ENCODE measurements at places on chromosomes 5 and 9.

DNA sequence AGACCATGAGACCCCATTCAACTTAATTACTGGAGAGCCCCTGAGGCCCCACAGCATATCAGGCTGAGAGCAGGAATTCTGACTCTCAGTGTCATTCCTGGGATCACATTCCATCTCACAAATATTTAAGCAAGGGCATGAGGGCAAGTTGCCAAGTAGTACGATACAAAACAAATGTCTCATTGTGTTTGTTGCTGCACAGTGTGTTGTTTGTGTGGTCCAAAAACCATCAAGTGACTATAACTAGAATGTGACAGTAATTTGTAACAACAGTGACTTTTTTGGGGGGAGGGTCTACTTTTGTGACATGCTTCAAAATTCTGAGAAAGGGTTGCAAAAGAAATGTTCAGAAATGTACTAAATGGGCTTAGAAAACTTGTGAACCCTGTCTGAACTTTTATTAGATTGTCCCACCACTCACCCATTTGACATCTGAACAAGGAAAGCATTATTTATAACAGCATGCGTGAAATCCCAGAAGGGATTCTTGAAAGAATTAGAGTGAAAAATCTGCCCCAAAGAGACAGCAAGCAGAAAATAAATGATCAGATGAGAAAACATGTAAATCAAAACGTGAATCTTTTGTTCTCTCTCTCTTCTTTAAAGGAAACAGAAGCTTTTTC, 347.0 kb downstream of the NTRK2 start:
- no peak for DNase-seq

- no peak for DNase-seq
Measured at GRCh38 chr5:153885141-153885540, 153.6 kb downstream of the FAM114A2 start.

- no peak for DNase-seq
Measured at GRCh38 chr5:176174345-176175025, 63.7 kb upstream of the SIMC1 start.

- no peak for DNase-seq
Measured at GRCh38 chr9:19050637-19051591, 1.7 kb downstream of the RRAGA start.

GRCh38 chr5:67094476-67095300, 101.9 kb downstream of the CD180 start:
- DNase-seq = peak; percentile 23

DNA sequence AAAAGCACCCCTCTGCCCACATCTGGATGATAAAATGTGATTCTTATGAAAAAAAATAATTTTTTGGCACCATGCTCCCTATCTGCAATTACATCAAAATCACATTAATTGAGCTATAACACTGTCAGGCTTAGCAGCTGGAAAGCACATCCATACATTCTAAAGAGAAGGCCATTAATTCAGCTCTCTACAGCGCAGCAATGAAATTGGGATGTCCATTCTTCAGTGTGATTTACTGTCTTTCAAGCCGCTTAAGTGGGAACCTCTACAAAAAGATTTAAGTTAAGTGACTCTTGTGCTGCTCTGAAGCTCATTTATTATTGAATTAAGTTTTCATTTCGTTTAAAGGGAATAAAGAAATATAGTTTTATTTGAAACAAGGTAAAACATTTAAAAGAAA, 171.3 kb downstream of the EBF1 start:
- DNase-seq = no peak

GRCh38 chr9:18023332-18023731, 444.5 kb downstream of the SH3GL2 start:
- no peak for DNase-seq

DNA sequence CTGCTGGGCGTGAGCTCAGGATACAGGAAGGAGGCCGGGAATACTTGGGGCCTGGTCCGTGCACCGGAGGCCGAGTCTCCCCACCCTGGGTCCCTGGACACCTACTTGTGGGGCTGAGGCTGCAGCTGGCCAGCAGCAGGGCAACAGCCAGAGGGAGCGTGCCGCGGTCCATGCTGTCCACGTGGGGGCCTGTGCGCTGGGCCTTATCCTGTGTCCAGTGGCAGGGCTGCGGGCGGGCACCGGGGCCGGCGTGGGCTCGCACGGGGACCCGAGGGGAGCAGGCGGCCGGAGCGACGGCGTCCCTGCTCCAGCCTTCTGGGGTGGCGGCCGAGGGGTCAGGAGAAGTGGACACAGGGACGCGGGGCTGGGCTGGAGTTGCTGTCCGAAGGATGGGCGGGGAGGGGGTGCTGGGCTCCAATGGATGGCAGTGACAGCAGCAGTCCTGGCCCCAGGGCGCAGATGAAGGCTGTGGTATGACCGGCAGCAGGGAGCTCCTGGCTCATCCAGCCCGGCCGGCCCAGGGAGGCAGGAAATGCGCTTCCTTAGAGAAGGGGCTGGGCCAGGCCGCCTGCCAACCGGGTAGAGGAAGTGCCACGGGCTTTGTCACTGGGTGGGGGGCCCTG, at the start of gene ENG:
Gene ENG (minus strand): TSS at position 475 of the 623 bp plus-strand sequence. CDS start 303 bp downstream, at position 172.
- peak; percentile 77 for DNase-seq

DNA sequence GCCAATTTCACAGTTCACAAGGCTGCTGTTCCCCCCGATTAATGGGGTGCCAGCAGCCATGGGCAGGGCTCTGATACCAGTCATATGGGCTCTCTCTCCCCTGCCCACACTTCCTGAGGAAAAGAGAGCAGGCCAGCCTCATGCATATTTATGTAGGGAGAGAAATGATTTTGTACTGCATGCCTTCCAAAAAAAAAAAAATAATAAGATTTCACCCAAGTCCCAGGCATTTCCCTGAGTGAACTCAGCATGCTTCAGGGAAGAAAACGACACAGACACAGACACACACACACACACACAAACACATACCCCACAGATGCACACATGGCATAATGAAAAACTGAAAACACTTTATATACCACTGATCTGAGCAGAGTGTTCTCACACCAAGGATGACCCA, 232.8 kb downstream of the ASTN2 start:
- no peak for DNase-seq

- DNase-seq = no peak
Measured at GRCh38 chr5:31866166-31866565, 227.2 kb downstream of the PDZD2 start.

- DNase-seq = no peak
Measured at GRCh38 chr5:124883681-124884080, 137.2 kb upstream of the ZNF608 start.

- DNase-seq = no peak
Measured at GRCh38 chr9:137021979-137022661, 5.9 kb downstream of the ABCA2 start.

DNA sequence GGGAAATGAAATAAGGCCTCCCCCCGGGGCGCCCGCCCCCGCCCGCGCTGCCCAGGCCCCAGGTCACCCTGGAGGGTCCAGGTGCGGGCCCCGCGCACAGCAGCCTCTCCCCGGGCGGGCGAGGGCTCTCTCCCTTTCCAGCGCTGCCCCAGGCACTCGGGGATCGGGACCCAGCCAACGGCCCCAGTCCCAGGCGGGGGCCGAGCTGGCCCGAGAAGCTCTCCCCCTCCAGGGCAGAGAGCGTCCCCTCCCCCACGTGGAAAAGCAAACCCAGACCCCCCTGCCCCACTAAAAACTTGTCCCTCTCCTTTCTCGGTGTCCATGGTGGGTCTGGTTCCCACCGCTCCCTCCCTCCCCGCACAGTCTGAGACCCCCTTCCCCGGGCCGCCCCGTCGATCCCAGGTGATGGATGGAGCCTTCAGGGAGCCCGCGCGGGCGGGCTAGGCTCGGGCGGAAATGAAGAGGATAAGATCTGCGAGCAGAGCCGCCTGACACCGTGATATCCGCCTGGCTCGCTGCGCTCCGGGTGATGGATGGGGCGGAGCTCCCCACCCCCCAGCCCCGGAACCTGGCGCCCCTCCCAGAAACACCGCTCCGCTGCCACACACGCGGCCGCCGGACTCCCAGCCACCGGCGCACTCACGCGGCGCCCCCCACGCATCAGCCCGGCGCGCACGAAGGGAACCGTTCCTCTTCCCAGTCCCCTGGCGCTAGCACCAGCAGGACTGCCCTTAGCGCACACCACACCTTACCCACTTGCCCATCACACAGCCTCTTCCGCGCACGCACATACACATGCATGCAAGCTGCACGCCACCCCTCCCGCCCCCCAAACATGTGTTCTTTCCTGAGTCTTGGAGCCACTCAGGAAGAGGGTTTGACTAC, 81.7 kb upstream of the ZBTB43 start:
- DNase-seq = peak; percentile 42

DNA sequence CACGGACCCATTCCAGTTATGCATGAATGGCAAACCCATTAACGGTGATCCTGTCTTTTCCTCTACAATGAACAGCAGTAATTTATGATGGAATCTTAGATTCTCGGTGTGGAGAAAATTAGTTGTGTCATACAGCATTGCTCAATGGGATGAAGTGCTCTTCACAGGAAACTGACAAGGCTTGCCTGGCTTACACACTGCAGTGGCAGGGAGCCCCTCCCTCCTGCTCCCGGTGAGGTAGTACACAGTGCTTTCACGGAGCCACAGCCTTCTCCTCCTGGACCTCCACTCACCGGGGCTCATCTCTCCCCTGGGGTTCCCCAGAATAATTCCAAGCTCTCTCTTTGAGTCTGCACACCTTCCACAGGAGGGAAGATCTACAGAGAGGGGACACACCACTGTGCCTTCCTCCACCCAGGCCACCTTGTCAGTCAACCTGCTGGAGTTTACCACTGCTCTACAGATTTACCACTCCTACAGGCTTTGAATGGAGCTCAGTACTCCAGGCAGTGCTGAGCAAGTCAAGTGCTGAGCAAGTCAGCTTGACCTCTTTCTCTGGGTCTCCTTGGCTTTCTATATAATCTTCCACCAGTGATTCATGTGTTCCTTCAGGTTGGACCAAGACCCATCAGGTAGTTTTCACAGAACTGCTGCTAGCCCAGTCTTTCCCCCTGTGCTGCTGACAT, 59.1 kb upstream of the TBC1D2 start:
- DNase-seq = no peak

DNA sequence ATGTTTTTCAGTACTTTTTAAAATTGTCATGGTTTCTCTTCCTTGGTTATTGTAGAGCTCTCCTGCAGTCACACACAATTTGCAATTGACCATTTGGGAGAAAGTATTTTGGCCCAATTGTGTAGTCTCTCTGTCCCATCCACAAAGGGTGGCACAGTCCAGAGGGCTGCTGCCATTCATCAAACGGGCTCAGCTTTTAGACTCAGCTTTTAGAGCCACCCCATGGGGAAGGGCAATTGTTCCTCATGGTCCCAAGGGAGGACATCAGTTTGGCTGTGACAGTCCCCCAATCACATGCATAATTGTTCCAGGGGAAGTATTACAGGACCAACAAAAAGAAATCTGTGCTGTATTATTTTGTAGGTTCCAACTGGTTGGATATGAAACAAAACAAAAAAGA, 207.6 kb downstream of the ZNF462 start:
- DNase-seq = no peak

DNA sequence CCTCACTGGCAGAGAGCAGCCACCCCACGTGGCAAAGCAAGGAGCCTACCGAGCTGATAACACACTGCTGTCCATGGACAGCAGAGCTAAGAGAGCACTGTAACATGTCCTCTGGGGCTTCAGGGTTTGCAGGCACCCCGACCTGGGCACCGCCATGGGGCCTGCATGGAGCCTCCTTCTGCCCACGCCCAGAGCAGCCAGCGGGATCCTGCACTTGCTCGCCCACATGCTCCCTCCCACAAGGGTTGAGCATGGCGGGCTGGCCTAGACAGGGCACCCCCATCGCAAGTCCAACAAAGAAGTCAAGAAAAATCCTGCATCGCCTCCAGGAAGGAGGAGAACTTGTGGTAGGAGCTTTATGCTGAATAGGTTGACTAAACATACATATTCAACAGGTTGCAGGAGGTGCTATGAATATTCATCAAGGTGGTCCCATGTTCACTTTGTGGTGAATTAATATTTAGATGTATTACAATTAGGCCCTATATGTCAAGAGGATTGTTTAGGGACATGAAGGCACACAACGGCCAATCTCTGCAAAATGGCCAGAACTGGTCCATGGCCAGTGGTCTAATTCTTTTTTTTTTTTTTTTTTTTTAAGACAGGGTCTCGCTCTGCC, 3.8 kb upstream of the MIGA2 start:
- DNase-seq = no peak

DNA sequence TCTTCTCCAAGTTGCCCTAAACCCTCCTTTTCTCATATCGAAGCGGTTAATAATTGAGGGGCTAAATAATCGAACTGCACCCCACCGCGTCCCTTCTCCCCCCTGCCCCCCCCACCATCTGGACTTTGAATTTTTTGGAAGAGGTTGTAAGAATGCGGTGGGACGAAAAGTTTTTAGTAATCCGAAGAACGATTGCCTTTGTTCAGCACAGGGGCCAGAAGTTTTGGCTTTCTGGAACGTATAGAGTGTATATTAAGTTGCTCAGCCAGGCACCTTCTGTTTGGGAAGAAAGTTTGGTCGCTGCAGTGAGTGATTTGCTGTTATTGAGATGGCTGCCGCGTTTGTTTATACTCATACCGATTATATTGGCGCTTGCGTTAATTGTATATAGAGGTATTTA, 518 bp downstream of the ERBIN start:
- DNase-seq = no peak

GRCh38 chr5:152372875-152373274, 32.2 kb downstream of the NMUR2 start:
- DNase-seq = no peak

DNA sequence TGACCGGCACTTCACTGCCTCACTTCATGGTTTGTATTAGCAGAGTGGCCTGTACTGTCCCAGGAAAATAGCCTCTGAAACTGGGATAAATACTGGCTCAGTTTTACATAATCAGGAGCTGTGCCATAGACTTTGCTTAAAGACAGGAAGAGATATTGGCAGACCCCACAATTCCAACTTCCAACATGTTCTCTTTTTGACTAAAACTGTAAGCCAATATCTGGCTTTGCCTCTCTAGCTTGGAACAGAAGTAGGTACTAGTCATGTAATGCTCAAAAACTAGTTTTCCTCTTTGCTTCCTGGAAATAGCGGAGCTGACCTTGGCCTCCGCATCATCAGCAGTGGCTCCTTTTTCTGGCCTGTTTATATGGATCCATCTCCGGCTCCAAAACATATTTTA, 276.9 kb downstream of the CDH9 start:
- DNase-seq = no peak

DNA sequence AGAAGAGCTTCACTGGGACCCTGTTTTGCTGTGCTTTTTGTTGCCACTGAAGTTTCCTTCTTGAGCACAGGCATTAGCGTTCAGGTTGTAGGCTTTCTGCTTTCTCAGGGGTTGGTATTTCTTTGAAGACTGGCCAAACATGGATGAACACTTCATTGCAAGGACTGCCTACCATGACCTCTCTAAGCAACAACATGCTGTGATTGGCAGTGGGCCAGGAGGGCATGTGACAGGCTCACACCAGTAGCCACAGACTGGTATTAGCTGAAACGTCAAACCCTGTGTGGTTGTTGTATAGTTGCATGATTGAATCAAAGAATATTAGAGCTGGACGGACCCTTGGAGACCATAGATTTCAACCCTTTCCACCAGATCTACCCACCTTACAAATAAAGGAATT, 20.0 kb upstream of the MLANA start:
- no peak for DNase-seq

- DNase-seq = no peak
Measured at GRCh38 chr5:171496456-171496855, 77.0 kb downstream of the FGF18 start.

All from uterus (tissue), 4 donors.